ENCODE measurements at places on chromosomes 11 and 22. TPM values are rescaled to one million over a fixed set of nuclear protein-coding genes. Genes with fewer than 3 reads are reported as not detected.

GRCh38 chr11:43832536-43832935, 48.1 kb upstream of the ALKBH3 start:
- DNase-seq, result no peak

DNA sequence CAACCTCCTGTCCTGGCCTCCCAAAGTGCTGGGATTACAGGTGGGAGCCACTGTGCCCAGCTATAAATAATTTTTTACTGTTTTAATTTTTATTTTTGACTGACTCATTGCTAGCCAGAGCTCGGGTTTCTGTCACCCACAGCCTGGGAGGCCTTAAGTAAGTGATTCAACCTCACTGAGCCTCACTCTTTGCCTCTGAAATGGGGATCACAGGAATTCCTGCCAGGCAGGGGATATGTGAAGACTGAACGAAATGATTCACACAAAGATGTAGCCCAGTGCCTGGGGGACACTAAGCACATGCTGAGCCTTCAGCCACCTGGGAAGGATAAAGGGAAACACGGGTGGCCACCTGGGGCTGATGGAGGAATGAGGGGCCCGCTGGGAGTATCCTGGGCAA, 3.8 kb upstream of the LRRC74B start:
- DNase-seq, result no peak

DNA sequence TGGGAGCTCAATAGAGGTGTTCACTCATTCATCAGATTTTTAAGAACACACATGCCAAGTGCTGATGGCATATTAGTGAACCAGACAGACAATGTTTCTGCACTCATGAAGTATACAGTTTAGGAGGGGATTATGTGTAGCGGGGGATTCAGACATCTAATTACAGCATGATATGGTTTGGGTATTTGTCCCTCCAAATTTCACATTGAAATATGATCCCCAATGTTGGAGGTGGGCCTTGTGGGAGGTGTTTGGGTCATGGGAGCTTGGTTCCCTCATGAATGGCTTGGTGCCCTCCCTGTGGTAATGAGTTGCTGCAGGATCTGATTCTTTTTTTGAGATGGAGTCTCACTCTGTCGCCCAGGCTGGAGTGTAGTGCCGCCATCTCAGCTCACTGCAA, 8.9 kb upstream of the RAB3IL1 start:
- DNase-seq, result no peak

GRCh38 chr11:108616549-108616948, 23.0 kb upstream of the EXPH5 start:
- no peak for DNase-seq

DNA sequence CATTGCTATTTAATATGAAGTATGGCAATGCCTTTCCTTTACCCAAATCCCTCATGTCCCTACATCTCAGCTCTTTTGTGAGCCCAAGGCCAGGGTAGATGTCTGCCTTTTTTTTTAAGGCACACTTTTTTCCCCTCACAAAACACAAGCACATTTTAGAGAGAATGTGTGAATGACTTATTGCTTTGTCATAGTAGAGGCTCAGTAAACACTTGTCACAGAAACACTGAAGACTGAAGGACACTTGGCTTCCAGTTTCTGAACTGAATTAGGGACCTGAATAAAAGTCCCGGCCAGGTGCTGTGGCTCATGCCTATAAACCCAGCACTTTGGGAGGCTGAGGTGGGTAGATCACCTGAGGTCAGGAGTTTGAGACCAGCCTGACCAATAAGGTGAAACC, 2.9 kb upstream of the SCGB2A2 start:
- DNase-seq, result no peak

DNA sequence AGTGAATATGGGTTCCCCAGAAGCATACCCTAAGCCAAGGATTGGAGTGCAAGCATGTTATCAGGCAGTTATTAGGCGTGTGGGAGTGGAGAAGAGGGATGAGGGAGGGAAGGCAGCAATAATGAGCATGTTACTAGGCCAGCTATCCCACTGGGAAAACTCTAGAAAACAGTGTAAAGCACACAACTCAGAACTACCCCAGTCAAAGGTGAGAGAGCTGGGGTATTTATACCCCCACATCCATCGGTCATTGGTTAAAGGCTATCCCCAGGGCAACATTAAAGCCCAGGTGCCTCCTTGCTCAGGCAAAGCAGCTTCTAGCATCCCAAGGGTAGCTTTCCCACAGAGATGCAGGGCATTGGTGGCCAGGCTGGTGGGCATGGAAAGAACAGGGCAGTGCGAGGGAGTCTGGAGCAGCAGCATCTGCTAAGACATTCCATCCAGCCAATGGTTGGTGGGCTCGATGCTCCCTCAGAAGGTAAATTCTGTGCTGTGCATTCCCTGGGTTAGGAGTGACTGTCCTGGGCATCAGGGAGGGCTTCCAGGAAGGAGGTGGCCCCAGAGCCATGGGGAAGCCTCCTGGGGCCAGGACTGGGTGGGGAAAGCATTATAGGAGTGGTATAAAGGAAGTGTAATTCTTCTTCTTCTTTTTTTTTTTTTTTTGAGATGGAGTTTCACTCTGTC, 21.1 kb upstream of the LRRC10B start:
- DNase-seq, result no peak

PANX2 gene
- total RNA-seq, result 0.30 TPM

DNA sequence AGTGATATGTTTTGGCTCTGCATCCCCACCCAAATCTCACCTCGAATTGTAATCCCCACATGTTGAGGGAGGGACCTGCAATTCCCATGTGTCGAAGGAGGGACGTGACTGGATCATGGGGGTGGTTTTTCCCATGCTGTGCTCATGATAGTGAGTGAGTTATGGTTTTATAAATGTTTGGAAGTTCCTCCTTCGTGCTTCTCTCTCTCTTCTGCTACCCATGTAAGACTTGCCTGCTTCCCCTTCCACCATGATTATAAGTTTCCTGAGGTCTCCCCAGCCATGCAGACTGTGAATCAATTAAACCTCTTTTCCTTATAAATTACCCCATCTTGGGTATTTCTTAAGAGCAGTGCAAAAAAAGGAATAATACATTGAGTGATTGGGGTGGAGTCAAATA, 7.3 kb upstream of the CEP295 start:
- no peak for DNase-seq

DNA sequence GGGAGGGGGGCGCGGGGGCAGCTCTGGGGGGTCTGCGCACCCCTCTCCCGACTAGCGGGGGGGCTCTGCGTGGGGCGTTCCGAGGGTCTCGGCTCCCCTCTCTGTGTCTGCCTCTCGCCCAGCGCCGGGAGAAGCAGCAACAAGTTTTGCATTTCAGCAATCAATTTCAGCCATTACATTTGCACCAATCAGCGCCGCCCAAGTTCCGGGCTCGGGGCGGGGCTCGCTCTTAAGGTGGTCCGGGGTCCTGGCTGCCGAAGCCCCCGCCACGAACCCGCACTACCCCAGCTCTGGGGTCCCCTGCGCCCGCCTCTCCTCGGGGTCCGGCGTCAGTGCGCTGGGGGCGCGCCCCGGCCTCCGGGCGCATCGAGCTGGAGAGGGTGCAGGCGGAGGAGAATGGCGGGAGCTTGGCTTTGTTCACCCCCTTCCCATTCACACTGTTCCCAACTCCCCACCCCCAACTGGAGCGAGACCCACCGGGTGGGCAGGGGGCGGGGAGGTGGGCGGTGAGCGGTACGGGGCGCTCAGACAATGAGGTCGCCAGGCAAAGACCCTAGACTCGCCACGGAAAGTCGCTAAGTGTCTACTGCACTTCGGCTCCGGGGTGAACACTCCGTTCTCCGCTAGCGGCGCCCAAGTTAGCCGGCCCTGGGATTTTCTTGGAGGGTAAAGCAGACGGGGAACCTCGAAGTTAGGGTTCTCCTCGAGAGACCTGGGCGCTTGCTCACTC, at the start of gene MN1:
MN1 (minus strand) TSS at position 141 of the 730 bp plus-strand sequence. CDS start 1,213 bp downstream, outside the sequence.
- peak; percentile 70 for DNase-seq

TRIM6 gene
- total RNA-seq, result 1.9 TPM

GRCh38 chr22:45966895-45967365, 10.0 kb downstream of the WNT7B start:
- no peak for DNase-seq

- peak; percentile 67 for DNase-seq
Observed at GRCh38 chr22:20437613-20438426, at the start of gene SCARF2. SCARF2 (minus strand) TSS chr22:20437825; CDS start chr22:20437754, 71 bp downstream.

Data from skin of body (tissue), 3 donors.